ENCODE measurements at places on chromosomes 16 and 17. TPM values are rescaled to one million over a fixed set of nuclear protein-coding genes. Genes with fewer than 3 reads are reported as not detected.

Gene PLD2
- total RNA-seq, result 7.6 TPM

Gene OR3A2
- total RNA-seq, result not detected

Gene CHRNE
- not detected for total RNA-seq

DNA sequence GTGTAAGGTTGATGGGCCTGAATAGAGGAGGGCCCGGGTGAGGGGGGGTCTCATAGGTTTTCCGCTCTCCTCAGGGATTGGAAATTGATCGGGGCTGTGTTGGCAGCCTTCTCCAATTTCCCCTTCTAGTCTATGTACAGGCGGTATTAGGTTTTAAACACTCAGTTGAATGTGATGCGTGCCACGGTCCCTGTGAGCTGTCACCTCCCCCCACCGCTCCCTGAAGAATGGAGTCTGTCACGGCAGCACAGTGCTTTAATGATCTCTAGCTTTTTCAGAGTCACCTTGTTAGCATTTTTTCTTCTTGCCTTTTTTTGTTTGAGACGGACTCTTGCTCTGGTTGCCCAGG is 800 bp downstream of the COX4I1 start:
- H3K36me3 ChIP-seq, result peaks cover 82% of the 10 kb centered on the region
- H3K27ac ChIP-seq, result peak overlapping the region; percentile 93
- DNase-seq, result no peak
- peak overlapping the region; percentile 96 for H3K4me3 ChIP-seq
- peaks cover 9% of the 10 kb centered on the region for H3K4me1 ChIP-seq
- no peaks in the 10 kb centered on the region for H3K27me3 ChIP-seq

GRCh38 chr17:36533935-36534839 is 481 bp downstream of the MYO19 start:
- peaks cover 18% of the 10 kb centered on the region for H3K4me1 ChIP-seq
- peaks cover 77% of the 10 kb centered on the region for H3K36me3 ChIP-seq
- DNase-seq, result peak; percentile 58
- H3K27me3 ChIP-seq, result no peaks in the 10 kb centered on the region
- H3K27ac ChIP-seq, result peak overlapping the region; percentile 91

- no peak for DNase-seq
- no peaks in the 10 kb centered on the region for H3K27me3 ChIP-seq
- H3K4me3 ChIP-seq, result no peak overlapping the region
- no peaks in the 10 kb centered on the region for H3K4me1 ChIP-seq
- H3K27ac ChIP-seq, result no peak overlapping the region
These were observed 62.1 kb downstream of the AMFR start for GRCh38 chr16:56363181-56363716.

GRCh38 chr16:28901862-28902261 is 23.2 kb downstream of the RABEP2 start:
- H3K27ac ChIP-seq, result no peak overlapping the region
- no peak for DNase-seq
- H3K4me1 ChIP-seq, result no peaks in the 10 kb centered on the region
- peaks cover 10% of the 10 kb centered on the region for H3K36me3 ChIP-seq

DNA sequence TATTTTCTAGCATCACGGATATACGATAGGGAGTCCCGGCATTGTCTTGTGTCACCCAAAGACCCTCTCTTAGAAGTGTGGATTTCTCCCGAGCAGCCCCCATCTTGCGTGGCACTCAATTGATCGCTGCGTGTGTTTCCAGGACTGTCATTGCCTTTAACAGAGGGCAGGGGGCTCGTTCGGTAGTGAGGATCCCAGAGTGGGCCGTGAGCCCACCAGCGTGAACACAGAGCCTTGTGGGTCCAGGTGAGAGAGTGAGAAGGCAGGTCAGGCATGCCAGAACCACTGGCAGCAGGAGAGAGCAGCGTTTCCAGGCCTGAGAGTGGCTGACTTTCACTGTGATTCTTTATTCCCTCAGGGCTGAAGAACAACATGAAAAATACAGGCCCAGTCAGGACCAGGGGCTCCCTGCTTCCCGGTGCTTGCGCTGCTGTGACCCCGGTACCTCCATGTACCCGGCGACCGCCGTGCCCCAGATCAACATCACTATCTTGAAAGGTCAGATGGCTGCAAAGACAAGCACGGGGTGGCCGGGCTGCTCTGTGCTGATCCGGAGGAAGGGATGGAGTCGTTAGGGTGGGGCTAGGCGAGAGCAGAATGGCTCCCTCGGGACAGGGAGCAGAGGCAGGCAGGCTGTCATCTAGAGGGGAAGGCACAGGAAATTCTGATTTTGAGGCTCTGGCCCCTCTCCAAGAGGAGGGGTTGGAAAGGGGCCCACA is 22.4 kb downstream of the C1QTNF1 start:
- H3K27ac ChIP-seq, result no peak overlapping the region
- peaks cover 6% of the 10 kb centered on the region for H3K27me3 ChIP-seq
- H3K4me3 ChIP-seq, result no peak overlapping the region
- H3K4me1 ChIP-seq, result no peaks in the 10 kb centered on the region
- DNase-seq, result no peak

Gene HSD17B1
- total RNA-seq, result 1.5 TPM

DNA sequence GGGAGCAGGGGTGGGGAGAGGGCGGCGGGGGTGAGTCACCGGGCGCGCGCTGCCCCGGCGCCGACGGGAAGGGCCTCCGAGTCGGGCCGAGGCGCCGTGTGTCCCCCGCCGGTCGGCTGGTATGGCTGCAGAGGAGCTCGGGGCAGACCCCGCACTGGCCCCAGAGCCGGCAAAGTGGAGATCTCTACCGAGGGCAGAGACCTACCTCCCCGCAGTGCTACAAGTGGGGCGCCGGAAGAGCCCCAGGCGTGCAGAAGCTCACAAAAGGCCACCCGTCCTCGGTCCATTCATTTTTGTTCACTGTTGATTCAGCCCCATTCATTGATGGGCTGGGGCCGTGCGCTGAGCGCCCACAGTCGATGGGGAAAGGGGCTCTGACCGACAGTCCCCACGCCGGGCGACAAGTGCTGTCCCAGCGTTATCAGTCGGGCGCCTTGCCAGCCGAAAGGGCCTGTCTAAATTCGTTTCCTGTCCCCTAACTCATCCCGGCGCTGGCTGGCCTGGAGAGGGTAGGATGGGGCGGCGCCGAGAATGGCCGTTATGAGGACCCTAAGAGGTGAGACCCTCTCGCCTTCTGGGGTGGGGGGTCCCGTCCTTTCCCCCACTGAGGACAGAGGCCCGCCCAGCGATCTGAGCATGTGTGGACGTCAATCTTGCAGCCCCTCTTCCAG is 709 bp upstream of the ENO3 start:
- peaks cover 67% of the 10 kb centered on the region for H3K4me1 ChIP-seq
- peak overlapping the region; percentile 92 for H3K27ac ChIP-seq
- peaks cover 30% of the 10 kb centered on the region for H3K36me3 ChIP-seq
- H3K27me3 ChIP-seq, result no peaks in the 10 kb centered on the region
- DNase-seq, result peak; percentile 70
- peak overlapping the region; percentile 92 for H3K4me3 ChIP-seq

- H3K4me1 ChIP-seq, result no peaks in the 10 kb centered on the region
- H3K27ac ChIP-seq, result no peak overlapping the region
- DNase-seq, result no peak
- no peaks in the 10 kb centered on the region for H3K36me3 ChIP-seq
These were observed 94.6 kb downstream of the ITFG1 start for GRCh38 chr16:47366228-47366627.

DNA sequence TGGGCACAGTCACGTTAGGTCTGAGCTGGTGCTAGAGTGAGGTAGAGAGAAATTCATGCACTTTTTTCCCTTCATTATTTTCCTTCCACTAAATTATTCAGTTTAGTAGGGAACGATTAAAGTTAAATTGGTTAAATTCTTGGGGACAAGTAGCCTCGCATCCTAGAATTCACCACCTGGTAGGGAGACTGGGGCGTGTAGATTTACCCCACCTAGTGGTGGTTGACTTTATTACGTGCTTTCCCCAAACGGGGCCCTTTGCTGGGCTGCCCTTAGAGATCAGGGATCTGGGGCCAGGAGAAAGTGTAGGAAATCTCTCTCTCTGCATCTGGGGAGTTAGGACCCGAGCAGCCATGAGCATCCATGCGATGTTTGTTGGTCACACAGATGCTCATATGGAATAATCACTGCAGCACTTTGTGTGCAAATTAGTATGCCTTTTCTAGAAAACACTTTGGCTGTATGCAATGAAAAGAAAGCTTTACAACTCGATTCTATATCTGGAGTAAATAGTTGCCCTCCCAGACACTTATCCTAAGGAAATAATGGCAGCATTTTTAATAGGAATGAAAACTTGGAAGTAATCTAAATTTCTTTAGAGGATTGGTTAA is 107.0 kb downstream of the PLCG2 start:
- H3K27me3 ChIP-seq, result no peaks in the 10 kb centered on the region
- no peak overlapping the region for H3K4me3 ChIP-seq
- peak; percentile 14 for DNase-seq
- H3K36me3 ChIP-seq, result no peaks in the 10 kb centered on the region

Gene SLC5A11
- total RNA-seq, result not detected

DNA sequence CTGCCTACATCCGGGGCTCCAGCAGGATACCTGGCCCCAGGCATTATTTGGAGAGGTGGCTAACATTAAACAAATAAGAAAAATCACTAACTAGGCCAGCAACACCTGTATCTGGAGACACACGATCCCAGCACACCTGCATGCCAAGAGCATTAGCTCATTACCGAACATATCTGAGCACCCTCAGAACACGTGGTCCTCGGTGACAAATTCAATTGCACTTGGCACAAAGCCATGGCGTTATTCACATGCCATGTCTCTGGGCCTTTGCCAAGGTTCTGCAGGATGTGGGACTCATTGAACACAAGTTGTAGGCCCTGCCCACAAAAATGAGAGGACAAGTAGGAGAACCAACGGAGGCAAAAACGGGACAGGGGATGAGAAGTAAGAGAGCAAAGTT is 552.3 kb downstream of the TOX3 start:
- no peaks in the 10 kb centered on the region for H3K36me3 ChIP-seq
- H3K4me1 ChIP-seq, result no peaks in the 10 kb centered on the region
- no peak overlapping the region for H3K4me3 ChIP-seq
- no peak overlapping the region for H3K27ac ChIP-seq
- no peaks in the 10 kb centered on the region for H3K27me3 ChIP-seq
- no peak for DNase-seq

Gene CD300LG
- total RNA-seq, result not detected

- peak within 1 kb of the TSS; percentile 80 for H3K27ac ChIP-seq
- H3K4me1 ChIP-seq, result peaks cover 47% of the 10 kb centered on the region
- peaks cover 51% of the 10 kb centered on the region for H3K36me3 ChIP-seq
- peak within 1 kb of the TSS; percentile 90 for H3K4me3 ChIP-seq
- peak; percentile 81 for DNase-seq
- no peaks in the 10 kb centered on the region for H3K27me3 ChIP-seq
These were observed at the start of the genes ACADVL and DLG4 for GRCh38 chr17:7219812-7220592. TSS of gene ACADVL (plus strand) at chr17:7219938. CDS start at chr17:7219985, 47 bp downstream. TSS of gene DLG4 (minus strand) at chr17:7219836.

DNA sequence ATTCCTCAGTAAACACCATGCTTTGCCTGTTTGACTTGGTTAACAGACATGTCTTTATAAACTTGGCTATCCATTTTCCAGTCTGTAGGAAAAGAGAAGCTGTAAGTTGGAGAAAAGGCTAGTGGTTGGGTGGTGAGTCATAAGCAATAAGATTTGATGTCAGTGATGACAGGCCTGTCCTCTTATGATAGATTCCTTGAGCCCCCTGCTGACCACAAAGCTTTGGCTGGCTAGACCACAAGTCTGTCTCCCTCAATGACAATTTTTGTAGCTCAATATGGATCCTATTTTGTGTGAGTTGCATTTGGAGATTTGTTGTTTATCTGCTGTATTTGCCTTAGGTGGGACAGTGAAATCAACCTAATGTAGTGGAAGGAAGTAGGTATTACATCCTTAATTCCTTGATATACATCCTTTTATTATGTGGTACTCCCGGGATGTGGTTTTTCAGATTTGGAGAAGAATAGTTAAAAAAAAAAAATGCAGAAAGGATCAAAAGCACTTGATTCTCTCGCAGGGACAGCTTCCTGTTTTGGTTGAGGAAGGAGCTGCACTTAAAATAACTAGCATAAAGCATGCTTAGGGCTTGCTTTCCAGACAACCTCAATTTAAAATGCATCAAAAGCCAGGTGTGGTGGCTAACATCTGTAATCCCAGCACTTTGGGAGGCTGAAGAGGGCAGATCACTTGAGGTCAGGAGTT is 67.4 kb downstream of the SIAH1 start:
- peak; percentile 71 for DNase-seq
- no peak overlapping the region for H3K27ac ChIP-seq
- no peaks in the 10 kb centered on the region for H3K27me3 ChIP-seq
- no peak overlapping the region for H3K4me3 ChIP-seq
- peaks cover 7% of the 10 kb centered on the region for H3K36me3 ChIP-seq

- DNase-seq, result no peak
- no peak overlapping the region for H3K27ac ChIP-seq
- H3K36me3 ChIP-seq, result no peaks in the 10 kb centered on the region
- H3K4me1 ChIP-seq, result peaks cover 8% of the 10 kb centered on the region
- H3K4me3 ChIP-seq, result no peak overlapping the region
These were observed 17.9 kb upstream of the NDEL1 start for GRCh38 chr17:8417806-8418205.

GRCh38 chr17:54085934-54086333 is 263.2 kb downstream of the KIF2B start:
- H3K27ac ChIP-seq, result no peak overlapping the region
- DNase-seq, result no peak
- H3K4me3 ChIP-seq, result no peak overlapping the region

- DNase-seq, result no peak
- H3K27me3 ChIP-seq, result no peaks in the 10 kb centered on the region
- no peak overlapping the region for H3K4me3 ChIP-seq
- H3K4me1 ChIP-seq, result no peaks in the 10 kb centered on the region
- no peak overlapping the region for H3K27ac ChIP-seq
These were observed 61.4 kb downstream of the ZNF18 start for GRCh38 chr17:11935734-11936406.

GRCh38 chr17:77914385-77915254 is 43.9 kb upstream of the TNRC6C start:
- no peaks in the 10 kb centered on the region for H3K36me3 ChIP-seq
- no peaks in the 10 kb centered on the region for H3K4me1 ChIP-seq
- H3K27me3 ChIP-seq, result peaks cover 44% of the 10 kb centered on the region

Gene RNU2-1
- not detected for total RNA-seq

DNA sequence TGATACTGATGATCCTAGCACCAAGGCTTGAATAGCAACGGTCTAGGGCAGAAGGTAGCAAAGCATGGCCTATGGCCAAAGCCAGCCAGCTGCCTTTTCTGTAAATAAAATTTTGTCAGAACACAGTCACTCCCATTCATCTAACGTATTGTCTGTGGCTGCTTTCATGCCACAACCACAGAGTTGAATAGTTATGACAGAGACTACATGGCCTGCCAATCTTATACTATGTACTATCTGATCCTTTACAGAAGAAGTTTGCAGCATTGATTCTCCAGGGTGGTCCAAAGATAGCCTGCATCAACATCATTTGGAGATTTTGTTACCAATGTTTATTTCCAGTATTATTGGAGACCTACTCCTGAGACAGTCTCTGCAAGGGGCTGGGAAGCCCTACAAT is 19.9 kb upstream of the MMD start:
- no peaks in the 10 kb centered on the region for H3K27me3 ChIP-seq
- no peak overlapping the region for H3K4me3 ChIP-seq
- no peak overlapping the region for H3K27ac ChIP-seq
- peak; percentile 58 for DNase-seq
- H3K36me3 ChIP-seq, result no peaks in the 10 kb centered on the region

DNA sequence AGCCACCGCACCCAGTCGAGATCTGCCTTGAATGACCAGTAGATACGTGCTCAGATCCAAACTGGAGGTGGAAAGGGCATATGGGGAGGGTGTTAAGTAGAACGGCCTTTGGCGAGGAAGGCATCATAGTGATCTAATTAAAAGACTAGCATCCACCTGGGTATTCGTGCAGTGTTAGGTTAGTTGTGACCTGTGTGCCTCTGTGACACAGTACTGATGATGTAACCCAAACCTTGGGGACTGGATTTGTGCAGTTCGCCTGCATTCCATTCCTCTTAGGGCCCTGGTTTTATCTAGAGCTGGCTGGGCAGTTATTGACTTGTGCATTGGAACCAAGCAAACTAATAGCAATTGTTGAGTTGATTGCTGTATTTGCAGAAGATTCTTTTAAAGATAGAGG is 47.9 kb downstream of the SNX29 start:
- H3K27me3 ChIP-seq, result no peaks in the 10 kb centered on the region
- no peaks in the 10 kb centered on the region for H3K36me3 ChIP-seq
- no peak overlapping the region for H3K27ac ChIP-seq
- no peaks in the 10 kb centered on the region for H3K4me1 ChIP-seq
- no peak overlapping the region for H3K4me3 ChIP-seq

Gene GFAP
- not detected for total RNA-seq

Data from SJSA1 (cell line).